ENCODE measurements at places on chromosomes 5 and 9.
A peak's percentile ranks its signal among the peaks of the same experiment; 100 is the strongest.

GRCh38 chr9:64773491-64773931 lies 511.5 kb downstream of the FOXD4L5 start:
- no peak for DNase-seq

DNA sequence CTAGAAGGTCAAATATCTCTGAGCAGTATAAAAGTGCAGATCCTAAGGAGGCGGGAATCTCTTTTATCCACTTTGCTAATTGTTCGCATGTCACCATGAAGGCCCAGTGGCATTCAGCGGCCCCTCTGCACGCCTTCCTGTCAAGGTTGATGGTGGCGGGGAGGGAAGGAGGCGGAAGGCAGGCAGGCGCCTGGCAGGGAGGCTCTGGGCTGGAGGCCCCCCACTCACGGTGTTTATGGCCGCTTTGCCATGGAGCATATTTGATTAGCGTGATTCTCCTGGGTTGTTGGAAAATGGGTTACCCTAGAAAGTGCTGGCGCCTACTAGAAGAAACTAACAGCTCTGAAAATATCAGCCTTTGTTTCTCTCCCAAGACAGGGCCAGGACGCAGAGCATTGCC lies 209.6 kb downstream of the FSTL4 start:
- no peak for DNase-seq

DNA sequence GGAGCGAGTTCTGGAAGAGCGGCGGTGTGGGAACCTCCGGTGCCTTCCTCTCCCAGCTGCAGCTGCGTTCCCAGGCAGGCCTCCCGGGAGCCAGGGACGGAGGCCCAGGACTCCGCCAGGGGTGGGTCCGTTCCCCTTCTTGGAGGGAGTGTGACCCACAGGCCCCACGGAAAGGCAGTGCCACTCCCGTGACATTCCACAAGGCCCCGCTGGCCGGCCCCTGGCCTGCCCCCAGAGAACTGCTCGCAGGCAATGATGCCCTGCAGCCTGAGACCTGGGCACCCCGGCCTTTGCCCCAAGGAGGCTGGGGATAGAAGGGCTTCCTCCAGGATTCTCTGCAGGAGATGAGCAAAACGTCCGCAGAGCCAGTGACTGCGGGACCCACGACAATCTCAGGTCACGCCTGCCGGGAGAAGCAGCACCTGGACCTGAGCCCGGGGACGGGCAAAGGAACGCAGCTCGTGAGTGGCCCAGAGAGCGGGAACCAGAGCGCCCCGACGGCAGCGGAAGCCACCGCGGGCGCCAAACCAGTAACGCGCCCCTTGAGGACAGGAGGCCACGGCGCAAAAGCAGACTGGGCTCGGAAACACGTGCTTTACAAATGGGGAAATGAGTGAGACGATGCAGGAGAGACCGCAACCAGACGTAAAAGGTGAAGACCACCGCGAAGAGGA lies 9.3 kb downstream of the OBP2B start:
- peak; percentile 29 for DNase-seq

GRCh38 chr5:56910210-56910965 lies 992 bp downstream of the SETD9 start:
- DNase-seq: peak; percentile 7

- DNase-seq: no peak
Measured at GRCh38 chr9:79208791-79209396, 362.9 kb upstream of the TLE4 start.

DNA sequence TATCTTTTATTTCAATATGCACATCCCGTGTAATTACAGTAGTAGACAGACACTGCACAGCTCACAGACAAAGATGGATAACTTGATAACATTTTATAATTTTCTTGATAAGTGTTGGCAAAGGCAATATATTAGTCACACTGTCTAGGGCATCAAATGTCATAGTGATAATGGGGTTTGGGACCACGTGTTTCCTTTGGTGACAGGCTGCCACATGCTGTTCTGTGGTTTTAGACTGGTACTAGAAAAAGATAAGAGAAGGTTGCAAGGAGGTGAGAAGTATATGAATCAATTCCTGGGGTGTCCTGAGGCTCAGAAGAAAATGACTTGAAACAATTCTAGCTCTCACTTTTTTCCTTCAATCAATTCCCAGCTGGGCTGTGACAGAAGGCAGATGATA lies 258.8 kb upstream of the CHD1 start:
- peak; percentile 1 for DNase-seq
